ENCODE measurements at places on chromosomes 5 and 9.
A peak's percentile ranks its signal among the peaks of the same experiment; 100 is the strongest.

DNA sequence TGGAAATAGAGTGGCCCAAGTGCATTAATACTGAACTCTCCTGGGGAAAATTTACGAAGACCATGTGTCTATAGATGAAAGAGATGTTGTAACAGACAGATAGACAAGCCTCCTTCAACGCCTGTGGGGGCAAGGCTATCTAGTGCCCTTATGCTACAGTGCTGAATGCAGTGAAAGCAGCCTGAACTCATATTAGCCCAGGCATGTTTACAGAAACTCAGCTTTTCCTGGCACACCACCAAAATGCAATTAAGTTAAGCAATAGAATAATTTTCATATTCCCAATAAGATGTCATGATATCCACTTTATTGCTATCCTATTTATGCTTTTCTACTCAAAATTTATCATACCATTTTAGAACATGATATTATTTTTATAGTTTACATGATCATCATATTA lies 277.0 kb downstream of the DIRAS2 start:
- no peak for DNase-seq

DNA sequence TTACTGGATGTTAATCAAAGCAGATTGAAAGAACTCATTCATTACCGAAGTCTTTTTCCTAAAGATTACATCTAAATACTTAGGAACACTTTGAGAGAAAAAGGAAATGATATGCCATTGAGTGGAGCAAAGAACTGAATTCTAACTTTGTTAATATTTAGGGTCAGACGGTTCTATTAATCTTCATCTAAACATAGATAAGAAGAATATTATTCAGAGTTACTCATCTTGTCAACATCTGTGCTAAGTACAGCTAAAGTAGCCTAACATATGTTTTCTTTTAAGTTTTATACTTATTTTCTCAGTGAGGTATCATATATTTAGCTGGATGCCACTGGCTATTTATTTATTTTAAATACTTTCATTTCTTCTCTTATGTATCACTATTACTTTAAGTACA lies 1763.7 kb downstream of the EFNA5 start:
- no peak for DNase-seq

DNA sequence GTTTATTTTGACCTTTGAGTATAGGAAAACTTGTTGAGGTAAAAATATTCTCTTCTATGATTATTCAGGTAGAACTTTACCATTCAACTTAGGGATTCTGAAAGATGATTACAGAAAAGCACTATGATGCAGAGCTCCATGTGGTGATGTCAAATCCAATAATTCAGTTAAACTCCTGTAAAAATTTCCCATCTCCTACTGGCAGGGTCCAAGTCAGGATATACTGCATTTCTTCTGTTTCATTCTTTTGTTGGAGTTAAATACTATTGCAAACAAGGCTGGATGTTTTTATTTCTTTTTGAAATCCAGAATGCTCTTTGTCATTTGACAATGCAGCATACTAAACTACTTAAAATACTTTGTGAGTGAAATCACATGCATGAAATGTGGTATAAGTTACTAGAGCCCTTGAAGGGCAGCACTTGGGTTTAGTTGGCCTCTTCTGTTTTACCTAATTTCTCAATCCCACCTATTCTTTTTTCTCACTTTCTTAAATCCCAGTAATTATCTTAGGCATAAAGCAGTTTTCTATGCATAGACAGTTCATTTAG lies 204.5 kb downstream of the FBXL7 start:
- DNase-seq, result no peak

DNA sequence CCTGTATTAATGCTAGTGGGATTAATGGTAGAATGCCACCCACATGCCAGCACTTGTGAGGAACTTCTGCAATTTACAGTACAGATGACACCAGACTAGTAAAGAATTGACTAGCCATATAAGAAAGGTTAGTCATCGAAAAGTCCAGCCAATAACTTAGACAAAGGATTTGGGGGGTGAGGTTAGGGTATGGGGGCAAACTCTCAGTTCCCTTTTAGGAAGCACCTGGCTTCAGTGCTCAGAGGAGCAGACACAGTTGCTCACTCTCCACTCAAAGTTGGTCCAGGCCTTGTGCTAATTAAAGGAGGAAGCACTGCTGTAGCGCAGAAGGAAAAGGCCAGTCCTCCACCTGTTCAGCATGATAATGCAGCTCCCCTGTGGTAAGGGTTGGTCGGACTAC lies 25.2 kb downstream of the TGFBR1 start:
- DNase-seq, result no peak

DNA sequence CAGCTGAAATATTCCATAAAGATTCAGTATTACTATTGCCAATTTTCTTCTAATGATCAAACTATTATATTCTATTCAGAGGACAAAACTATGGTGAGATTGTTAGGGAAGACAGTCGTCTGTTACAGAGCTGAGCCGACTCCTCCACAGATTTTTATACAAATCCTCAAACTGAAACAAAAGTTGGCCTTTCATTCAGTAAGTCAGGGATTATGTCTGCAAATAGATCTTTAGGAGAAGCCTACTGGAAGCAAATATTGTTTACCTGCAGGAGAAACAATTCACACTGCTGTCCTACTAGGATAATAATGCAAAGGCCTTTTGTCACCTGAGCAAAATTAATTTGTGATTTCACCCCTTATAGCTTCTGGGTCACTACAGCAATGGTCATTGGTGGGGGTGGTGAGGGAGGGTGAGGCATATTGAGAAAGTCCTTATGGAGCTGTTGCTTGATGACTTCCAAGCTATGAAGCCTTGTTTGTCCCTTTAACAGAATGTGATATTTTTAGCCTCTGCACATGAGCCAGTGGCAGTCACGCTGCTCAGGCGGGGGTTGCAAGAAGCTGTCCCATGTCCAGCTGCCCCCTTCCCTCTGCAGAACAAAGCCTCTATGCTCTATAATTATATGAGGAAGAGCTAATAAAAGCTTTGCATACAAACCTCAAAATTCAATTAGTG lies 200.5 kb upstream of the KLF9 start:
- DNase-seq, result no peak

DNA sequence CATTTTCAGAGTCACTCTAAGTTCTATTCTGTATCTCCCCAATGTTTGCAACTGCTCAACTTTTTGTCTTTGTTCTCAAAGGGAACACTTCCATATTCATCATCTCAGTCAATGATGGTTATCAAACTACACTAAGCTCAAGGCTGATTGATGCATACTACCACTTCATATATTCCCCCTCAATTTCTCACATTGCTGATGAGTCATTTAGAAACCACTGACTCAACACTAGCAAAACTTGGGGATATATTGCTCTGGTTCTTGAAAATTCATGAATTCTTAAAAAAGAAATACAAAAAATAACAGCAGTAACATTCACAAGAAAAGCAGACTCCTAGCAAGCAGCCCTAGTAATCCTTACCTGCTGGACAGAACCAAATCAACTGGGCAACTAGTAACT lies 52.2 kb downstream of the ABHD17B start:
- no peak for DNase-seq

- DNase-seq, result peak; percentile 23
Measured at GRCh38 chr5:123874600-123875201, 362.7 kb downstream of the CSNK1G3 start.

GRCh38 chr9:131590907-131591844 lies 45.9 kb downstream of the PRRT1B start:
- DNase-seq, result peak; percentile 94

DNA sequence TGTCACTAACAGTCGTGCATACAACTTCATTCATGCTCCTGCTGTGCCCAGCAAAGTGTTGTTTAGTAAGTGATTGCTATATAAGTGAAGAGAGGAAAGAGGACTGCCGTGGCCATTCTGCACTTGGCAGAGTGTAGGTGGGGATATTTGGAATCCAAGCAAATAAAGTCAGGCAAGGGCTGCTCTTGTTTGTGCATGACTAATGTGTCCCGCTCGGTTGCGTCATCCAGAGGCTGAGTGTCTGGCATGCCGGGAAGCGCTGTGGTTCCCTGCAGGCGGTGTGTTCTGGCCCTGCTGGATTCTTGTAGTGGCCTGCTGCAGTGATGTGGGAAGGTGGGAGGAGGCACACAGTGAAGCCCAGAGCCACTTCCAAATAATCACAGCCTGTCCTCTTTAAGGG lies 136.9 kb upstream of the ANKH start:
- DNase-seq, result peak; percentile 98

DNA sequence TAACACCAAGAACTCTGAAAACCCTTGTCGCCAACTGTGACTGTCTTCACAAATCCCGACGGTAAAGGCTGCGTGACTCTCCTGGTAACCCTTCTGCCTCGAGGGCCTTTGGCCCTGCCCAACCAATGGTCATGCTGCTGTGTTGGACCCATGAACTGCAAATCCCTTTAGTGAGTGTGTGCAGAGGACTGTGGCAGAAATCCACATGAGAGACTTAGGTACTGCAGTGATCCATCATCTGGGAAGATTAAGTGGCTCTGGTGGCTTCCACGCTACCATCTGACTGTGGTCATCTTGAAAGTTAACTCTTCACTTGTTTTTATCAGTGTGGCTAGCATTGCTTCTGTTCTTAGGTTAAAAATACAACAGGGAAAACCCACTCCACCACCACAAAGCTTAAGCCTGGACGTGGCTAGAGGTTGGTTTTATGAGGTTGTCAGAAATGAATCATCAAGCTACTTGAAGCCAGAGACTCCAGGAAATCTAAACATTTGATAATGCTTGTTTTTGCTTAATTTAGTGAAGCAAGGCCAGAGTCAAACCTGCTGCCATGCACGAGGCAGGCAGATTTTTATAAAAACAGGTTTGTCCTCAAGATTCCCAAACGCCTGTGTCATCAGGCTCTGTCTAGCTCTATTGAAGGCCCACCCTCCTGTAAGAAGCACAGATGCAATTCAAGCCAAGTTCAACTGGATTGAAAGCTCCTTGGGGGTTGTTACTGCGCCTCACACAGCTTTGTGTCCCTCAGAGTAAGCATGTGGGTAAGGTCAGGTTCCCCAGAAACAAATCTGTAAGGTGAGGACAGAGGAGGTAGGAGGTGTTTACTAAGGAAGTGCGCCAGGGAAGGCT lies 52.7 kb upstream of the ERCC6L2 start:
- peak; percentile 44 for DNase-seq

DNA sequence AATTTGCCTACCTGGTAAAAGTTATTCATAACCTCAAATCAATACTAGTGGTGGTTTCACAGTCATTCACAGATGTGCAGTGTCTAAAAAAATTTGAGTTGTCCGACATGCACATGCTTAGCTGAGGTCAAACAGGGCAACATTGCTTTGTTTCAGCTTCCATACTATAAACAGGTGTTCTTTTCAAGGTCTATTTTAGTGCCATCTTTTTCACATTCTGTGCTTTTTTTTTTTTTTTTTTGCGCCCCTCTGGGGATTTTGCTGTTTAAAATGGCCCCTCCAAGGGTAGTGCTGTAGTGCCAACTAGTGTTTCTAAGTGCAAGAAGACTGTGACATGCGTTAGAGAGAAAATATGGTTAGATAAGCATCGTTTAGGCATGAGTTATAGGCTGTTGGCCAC lies 14.5 kb downstream of the PHAX start:
- DNase-seq, result no peak

GRCh38 chr9:112439171-112439570 lies 47.5 kb upstream of the KIAA1958 start:
- DNase-seq, result peak; percentile 76

GRCh38 chr5:149702607-149702933 lies 27.5 kb upstream of the PPARGC1B start:
- no peak for DNase-seq

DNA sequence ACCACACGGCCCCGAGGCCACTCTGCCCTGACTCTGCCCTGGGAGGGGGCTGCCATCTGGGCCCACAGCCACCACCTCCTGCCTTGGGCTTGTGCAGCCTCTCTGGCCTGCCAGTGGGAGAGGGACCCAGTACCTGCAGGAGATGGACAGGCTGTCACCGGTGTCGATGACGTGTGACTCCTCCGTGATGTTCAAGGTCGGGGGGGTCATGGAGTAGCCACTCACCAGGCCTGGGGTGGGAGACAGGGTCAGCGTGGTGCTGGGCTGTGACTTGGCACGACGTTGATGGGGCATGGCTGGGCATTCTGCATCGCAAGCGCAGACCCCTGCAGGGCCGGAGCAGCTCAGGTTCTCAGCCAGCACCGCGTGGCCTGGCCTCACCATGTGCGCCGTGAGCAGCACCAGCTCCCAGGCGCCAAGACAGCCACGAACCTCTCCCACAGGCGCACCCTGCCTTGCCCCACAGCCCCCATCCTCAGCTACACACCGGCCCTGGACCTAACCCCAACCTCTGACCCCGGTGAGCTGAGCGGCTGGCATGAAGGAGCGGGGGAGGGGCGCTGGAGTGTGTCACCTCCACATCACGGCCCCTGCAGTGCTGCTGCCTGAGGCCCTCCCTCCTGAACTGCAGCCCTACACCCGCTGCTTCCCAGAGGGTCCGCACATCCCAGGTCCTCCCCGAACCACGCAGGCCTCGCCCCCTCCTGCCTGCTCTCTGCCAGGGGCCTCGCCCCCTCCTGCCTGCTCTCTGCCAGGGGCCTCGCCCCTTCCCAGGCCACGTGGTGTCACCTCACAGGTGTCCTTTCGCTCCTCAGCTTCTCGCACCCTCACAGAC lies 17.6 kb downstream of the FLT4 start:
- DNase-seq, result no peak

- peak; percentile 6 for DNase-seq
Measured at GRCh38 chr9:36934478-36935065, 99.5 kb downstream of the PAX5 start.

- DNase-seq, result peak; percentile 67
Measured at GRCh38 chr5:16615741-16616535, 859 bp downstream of the RETREG1 start.
